ENCODE measurements at places on chromosomes 16 and 17. TPM values are rescaled to one million over a fixed set of nuclear protein-coding genes. Genes with fewer than 3 reads are reported as not detected.

- DNase-seq, result no peak
Measured at GRCh38 chr16:24815021-24815420, 30.7 kb upstream of the SLC5A11 start.

DNA sequence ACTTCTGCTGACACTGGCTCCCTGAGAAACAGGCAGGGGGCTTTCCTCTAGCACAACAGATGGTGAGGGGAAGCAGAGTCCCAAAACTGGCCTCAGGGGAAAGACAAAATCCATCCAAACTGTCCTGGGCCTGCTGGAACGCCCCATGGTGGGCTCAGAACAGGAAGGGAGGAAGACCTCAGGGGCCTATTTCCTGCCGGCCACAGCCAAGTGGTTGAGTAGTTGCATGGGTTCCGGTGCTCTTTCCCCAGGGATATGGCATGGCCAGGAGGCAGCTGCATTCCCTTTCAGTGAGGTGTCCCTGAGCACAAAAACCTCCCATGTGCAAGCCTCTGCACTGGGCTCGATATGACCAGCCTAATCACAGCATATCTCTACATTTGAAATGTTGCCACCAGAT, 303.0 kb upstream of the IRX5 start:
- DNase-seq, result no peak

DNA sequence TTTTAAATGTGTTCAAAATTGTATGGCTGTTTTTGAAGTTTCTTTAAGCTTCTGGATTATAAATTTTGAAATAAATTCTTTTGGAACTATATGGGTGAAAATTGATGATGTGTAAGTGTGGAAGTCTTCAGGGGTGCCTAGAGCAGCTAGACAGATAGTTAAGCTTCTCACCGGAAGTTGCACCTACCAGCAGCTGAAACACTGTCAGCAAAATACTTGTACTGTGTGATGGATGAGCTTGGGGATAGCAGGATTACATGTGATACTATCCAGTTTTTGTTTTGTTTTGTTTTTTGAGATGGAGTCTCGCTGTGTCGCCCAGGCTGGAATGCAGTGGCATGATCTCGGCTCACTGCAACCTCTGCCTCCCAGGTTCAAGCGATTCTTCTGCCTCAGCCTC, 19.7 kb downstream of the RBL2 start:
- DNase-seq, result no peak

- DNase-seq, result no peak
Measured at GRCh38 chr17:40460604-40460967, 17.3 kb downstream of the IGFBP4 start.

DNA sequence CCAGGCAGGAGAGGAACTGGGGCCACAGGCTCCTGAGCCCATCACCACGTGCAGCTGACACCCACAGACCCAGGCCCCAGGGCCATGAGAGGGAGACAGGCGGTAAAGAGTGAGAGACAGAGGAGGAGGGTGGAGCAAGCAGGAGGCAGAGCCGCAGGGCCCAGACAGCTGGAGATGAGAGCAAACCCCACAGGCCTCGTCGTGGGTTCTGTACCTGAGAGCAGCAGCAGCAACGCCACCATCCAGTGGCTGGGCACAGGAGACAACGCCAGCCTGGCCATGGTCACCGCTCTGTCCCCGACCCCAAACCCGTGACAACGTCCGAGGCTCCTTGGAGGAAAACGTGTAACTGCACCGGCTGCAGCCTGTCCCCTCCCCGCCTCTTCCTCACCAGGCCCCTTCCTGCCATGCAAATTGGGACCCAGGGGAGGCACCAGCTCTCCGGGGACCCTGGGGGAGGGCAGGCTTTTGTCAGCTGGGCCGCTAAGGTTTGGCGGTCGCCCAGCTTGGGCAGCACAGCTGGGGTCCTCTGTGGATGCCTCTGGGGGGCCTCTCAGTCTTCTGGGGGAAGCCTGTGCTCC, at the start of gene CD79B:
Gene CD79B, minus strand, starts transcription at position 351 of the 581 bp plus-strand sequence. Its CDS starts 70 bp downstream, at position 281.
- no peak for DNase-seq

GRCh38 chr17:35870906-35871819, 2.5 kb upstream of the HEATR9 start:
- DNase-seq, result peak; percentile 6

- DNase-seq, result no peak
Measured at GRCh38 chr16:66084306-66084705, 282.2 kb upstream of the CDH5 start.

DDX42 gene
- polyA plus RNA-seq, result 106 TPM

PIGL gene
- 18.2 TPM for polyA plus RNA-seq

SLC12A3 gene
- 0.05 TPM for polyA plus RNA-seq

All from hindlimb muscle (tissue), 1 donor.